ENCODE measurements at places on chromosomes 2 and 18. TPM values are rescaled to one million over a fixed set of nuclear protein-coding genes. Genes with fewer than 3 reads are reported as not detected.

ST8SIA3 gene
- total RNA-seq = 1.2 TPM

FAM161A gene
- 2.8 TPM for total RNA-seq

CYP26B1 gene
- total RNA-seq = 0.77 TPM

GNLY gene
- total RNA-seq = not detected

Data from astrocyte (in vitro differentiated cells and primary cell).